Naive thymus-derived CD8-positive, alpha-beta T cell (primary cell): ENCODE measurements at places on chromosomes 6 and 20. TPM values are rescaled to one million over a fixed set of nuclear protein-coding genes. Genes with fewer than 3 reads are reported as not detected.

The F13A1 gene
- total RNA-seq: 1.6 TPM

The BTN1A1 gene
- total RNA-seq: not detected

The SAPCD1 gene
- total RNA-seq: 1.6 TPM

The ANGPT4 gene
- not detected for total RNA-seq

The HLA-DOB gene
- total RNA-seq: 3.9 TPM

GRCh38 chr6:6577735-6578134 lies 10.8 kb upstream of the LY86 start:
- DNase-seq: no peak

DNA sequence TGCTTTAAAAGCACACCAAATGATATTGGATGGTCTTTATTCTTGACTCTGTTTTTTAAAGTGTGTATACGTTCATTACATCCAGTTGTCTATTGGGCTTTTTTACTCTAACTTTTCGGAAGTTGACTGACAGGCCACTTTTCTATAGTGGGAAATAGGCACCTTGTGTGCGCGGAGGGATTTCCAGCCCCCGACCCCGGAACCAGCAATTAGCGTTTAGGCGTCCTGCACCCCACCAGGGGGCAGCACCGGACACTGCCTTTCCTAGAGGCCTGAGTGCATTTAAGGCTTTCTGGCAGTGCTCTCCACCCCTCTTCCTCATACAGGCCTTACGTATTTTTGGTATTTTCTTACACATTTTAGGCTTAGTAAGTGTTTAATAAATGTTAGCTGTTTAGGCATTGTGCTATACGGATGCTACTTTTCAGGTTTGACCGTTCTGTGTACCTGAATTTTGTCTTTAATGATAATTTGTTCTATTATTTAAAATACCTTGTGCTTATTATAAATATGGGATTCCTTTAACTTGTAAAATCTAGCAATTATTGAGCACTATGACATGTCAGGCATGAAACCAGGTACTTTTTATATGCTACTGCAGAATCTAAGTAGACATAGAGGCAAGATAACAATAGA lies 231.8 kb downstream of the BCKDHB start:
- DNase-seq: peak; percentile 71

GRCh38 chr6:43476746-43477145 lies 624 bp upstream of the TJAP1 start:
- peak; percentile 26 for DNase-seq

DNA sequence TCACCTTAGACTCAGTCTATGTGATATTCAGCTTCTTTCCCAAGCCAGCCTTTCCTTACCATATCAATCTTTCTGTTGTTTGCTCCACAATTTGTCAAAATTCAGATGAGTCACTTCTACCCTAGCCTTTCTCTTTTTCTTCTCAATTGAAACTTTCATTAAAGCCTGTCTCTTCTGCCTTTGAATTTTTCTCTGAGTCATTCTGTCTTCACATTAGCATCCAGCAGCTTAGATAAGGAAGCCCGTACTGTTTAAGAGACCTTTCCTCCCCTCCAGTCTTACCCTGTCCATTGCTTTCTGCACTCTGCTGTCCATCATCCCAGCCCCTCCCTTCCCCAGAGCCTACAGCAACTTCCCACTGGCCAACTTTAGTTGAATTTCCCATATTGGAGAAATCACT lies 34.9 kb upstream of the RALGAPA2 start:
- no peak for DNase-seq

GRCh38 chr20:40869218-40870147 lies 159.1 kb upstream of the TOP1 start:
- no peak for DNase-seq

- DNase-seq: no peak
Observed at GRCh38 chr6:168218785-168219566, 100.6 kb downstream of the DACT2 start.

- DNase-seq: no peak
Observed at GRCh38 chr6:79335133-79335674, 100.7 kb upstream of the HMGN3 start.

- no peak for DNase-seq
Observed at GRCh38 chr6:96104910-96105309, 89.1 kb downstream of the FUT9 start.

DNA sequence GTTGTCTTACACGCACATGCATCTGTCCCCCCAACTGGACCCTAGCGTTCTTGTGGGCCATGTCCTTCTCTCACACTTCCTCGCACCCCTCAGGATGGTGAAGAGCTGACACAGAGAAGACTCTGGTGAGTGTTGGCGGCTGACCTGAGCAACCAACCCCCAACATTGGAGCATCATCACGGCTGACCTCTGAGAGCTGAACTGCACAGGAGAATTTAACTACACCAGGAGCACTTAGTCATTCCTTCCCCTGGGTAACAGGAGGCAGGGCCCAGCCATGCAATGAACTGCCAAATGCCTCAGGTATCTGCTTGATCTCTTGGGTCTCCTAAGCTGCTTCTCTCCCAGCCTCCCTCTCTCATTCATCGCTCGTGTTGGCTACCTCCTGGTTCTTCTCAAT lies 88.5 kb downstream of the PSMG4 start:
- DNase-seq: no peak

DNA sequence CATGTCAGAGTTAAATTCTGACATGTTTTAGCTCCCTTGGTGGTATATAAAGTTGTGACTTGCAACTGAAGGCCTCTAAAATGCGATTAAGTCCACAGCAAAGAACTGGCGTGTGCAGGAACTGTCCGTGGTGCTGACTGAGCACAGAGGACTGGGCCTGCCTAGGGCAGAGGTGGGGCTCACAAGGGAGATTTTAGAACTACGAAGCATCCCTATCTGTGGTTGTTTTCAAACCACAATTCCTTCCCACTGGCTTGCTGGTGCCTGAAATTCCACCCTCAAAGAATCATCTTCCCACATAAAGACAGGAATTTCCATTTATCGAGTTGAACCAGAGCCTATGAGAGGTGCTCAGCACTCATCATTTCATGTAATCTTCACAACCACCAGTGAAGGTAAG lies 30.1 kb downstream of the RIMS4 start:
- DNase-seq: peak; percentile 10
